ENCODE measurements at places on chromosomes 3 and 15.

DNA sequence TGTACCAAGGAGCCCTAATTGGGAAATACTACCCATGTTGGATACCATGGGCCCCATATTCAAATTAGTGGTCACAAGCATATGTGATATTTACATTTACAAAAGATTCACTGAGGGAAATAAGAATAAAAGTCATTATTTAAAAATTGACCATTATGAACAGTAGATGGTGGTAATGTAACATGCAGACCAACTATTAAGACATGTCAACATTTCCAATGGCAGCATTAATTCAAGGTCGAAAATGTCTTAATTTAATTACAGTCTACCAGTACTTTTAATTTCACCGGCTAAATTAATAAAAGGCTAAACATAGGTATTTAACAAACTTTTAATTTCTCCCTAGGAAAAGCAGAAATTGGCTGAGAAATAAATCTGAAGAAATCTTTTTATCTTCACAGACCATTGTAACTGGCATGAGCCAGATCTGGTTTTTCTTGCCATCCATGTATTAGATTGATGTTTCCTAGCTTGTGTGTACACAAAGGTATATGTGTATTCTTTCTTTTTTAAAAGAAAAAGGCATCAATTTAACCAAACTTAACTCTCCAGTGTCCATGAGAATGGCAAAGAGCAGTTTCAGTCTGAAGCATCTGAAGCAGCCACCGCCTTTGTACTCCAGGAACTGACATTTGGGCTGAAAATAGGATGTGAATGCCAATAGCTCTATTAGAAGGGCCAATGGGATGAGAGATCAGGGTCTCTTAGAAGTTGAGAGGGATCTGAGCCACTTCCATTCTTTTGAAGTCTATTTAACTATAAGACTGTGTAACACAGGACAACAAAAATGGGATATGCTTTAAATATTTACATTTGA, 26.6 kb downstream of the NEK11 start:
- DNase-seq: no peak

DNA sequence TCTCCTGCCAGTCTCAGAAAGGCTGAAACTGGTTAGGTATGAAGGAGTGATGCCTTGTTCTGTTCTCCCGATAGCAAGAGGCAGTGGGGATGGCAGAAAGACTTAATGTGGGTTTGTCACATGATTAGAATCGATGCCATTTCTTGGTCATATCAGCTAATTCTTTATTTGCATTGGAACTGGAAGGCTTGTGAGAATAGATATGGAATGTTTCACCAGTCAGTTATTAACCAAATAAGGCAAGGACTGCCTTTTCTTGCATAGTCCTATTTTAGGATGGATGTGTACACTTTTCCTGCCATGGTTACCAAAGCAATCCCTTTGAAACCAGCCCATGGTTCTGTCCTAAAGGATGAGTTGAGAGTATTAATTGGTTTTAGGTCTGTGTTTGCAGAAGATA, 33.7 kb downstream of the FILIP1L start:
- DNase-seq: no peak

- no peak for DNase-seq
Measured at GRCh38 chr3:62718011-62718410, 157.2 kb downstream of the CADPS start.

DNA sequence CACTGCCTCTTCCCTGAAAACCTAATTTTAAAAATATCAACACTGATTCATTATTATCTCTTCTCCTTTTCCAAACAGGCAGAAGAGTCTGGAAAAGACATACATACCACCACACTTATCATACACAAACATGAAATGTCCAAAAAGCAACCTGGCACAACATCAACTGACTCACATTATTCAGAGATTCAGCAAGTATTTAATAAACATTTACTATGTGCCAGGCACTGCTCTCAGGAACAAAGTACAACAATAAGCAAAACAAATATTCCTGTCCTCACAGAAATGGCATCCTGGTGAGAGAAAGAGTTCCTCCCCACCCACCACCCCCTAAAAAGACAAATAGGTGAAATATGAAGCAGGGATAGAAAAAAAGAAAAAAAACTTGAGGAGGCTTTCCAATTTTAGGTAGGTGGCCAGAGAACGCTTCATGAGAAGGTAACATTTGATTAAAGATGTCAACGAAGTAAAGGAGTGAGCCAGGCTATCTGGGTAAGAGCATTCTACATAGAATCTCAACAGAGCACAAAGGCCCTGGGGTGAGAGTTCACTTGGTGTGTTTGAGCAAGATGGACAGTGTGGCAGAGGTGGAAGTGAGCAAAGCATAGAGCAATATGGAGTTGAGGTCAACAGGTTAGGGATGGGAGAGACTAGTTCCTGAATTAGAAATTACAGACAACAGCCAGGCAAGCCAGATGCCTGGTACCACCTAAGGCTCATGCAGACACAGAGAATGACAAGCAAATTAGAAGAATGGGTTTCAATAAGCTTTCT, 141.7 kb downstream of the OSBPL10 start:
- no peak for DNase-seq

DNA sequence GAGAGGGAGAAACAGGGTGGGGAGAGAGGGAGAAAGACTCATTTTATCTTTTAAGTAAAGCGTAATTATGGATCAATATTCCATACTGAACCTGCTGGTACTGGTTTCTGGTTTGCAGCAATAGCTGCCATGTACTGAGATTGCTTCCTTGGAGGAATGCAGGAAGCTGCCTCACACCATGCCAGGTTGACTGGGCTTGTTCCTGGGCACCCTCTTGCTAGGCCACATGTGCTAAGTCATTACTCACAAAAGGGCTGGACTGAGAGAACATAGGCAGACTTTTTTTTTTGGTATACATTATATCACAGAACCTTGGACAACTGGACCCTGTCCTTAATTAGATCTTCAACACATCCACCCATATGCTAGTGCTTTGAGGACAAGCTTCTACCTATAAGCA, 193.4 kb downstream of the ZNF621 start:
- no peak for DNase-seq

DNA sequence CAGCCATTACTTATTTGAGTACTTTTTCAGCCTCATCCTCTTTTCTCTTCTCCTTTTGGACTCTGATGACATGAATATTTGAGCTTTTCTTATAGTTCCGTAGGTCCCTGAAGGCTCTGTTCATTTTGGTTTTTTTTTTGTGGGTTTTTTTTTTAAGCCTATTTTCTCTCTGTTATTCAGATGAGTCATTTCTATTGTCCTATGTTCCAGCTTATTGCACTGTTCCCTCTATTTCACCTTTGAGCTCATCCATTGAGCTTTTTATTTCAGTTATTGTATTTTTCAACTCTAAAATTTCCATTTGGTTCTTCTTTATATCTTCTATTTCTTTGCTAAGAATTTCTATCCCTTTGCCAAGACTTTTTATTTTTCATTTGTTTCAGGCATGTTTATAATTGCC, 7.2 kb upstream of the MGLL start:
- DNase-seq: no peak

DNA sequence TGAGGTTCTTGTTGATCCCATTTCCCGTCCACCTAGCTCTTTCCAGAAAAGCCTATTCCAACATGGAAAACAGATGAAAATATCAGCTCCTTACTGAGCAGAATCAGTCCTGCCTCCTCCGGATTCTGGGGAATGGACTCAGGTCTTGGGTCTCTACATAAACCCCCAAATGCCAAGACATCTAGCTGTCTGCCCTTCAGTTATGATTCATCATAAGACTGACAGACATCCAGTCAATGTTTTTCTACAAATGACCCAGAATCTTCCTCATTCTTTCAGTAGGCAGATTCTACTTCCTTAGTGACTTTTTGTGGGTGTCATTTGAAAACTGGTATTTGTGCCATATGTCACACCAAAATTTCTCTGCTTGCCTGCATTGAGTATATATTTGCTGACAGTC, 103.0 kb upstream of the TGFBR2 start:
- DNase-seq: no peak

DNA sequence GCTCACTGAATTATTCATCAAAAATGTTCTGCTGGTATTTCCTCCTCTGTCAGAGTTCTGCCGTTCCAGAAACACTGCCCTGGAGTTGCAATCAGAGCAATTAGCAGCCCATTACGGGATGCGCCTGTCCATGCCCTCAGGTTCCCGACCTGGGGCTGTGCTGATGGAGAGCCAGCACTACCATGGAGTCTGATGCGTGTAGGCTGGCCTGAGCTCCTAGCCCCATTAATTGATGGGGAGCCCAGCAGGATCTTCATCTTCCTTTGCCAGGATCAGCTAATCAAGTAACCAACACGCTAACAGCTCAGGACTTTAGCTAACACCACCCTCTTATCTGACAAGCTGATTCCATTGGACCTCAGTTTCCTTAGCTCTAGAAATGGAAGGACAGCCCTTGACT, 164.2 kb downstream of the ABHD5 start:
- DNase-seq: no peak

DNA sequence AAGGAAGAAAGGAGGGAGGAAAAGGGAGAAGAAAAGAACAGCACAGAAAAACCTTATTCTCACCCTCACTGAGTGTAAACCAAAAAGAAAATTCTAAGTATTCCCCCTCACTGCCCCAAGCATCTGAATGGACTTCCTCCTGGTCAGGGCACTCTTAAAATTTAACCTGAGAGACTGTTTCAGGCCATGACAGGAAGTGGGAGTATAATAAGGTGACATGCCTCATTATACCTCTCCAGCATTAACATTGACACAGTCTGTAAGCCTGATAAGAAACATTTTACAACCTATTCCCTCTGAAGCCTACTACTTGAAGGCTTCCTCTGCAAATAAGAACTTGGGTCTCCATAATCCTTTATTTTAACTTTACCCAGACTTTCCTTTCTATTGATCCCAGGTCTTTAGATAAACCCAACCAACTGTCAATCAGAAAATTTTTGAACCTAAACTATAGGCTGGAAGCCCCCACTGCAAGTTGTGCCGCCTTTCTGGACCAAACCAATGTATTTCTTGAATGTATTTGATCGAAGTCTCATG, 41.7 kb downstream of the SLCO2A1 start:
- no peak for DNase-seq

DNA sequence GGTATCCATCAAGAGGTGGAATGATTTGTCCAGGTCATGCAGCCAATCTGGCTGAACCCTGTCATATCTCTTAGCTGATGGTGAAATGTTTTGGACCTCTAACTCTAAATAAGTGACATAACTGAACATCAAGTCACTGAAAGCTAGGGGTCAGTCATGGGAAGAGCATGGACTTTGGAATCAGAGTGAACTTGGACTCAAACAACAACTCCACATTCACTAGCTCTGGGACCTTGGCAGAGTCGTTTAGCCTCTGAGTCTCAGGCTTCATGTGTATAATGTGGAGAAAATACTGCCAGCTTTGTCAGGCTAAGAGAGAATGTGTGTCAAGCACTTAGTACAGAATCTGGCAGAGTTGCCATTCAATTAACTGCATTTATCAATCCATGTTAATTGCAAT, 557.8 kb upstream of the CFAP20DC start:
- DNase-seq: no peak

DNA sequence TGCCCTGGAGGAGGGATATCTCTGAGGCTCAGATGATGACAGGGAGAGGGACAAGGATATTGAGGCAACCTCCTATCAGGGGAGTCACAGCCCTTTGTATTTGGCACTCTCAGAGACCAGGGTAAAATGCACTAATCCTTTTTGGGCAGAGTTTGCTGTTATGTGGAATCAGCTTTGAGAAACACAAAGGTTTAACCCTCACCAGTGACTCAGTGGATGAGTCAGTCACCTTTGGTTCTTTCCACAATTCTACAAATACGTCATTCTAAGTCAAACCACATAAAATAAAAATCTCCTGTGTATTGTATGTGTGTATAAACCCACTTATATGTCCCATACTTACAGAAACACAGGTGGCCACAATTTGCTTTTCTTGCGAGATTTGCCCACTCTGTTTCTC, 5.1 kb downstream of the LSAMP start:
- DNase-seq: no peak

DNA sequence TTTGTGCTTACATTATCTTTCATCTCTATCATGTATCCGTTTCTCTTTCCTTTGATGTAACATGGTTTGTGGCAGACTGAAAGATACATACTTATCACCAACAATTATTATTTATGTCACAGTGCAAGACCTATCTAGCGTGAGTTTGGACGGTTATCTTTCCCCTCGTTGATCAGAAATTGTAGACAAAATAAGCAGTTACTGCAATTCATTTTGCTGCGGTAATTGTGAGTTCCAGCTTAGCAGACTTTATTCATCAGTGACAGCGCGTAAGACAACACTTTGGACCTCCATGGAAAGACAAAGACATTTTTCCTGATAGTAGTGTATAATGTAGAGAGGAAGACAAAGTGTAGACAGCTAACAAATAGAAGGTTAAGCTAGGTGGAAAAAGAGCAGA, 51.0 kb upstream of the UTS2B start:
- DNase-seq: no peak

DNA sequence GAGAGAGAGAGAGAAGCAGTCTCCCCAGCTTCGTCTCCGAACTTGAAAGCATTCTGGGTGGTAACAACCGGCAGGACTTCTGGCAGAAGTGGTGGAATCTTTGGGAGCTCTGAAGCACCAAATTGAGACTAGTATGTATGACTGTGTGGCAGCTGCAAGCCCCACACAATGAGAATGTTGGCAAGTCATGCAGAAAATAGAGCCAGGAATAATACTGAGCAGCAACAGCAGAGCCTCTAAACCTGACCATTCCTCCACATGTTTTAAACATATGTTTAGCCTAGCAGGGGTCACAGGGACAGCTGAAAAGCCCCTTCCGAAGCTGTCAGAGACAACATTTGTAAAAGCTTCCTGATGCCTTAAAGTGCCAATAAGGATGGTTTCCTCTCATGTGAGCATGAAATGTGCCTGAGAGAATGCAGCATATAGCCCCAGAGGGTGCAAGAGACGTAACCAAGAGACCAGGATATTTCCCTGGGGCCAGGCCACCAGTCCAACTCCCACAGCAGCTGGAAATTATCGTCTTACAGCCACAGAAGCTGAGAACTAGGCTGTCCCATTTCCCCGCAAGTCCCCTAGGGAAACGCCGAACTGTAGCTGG, 178.6 kb upstream of the CCDC54 start:
- no peak for DNase-seq

DNA sequence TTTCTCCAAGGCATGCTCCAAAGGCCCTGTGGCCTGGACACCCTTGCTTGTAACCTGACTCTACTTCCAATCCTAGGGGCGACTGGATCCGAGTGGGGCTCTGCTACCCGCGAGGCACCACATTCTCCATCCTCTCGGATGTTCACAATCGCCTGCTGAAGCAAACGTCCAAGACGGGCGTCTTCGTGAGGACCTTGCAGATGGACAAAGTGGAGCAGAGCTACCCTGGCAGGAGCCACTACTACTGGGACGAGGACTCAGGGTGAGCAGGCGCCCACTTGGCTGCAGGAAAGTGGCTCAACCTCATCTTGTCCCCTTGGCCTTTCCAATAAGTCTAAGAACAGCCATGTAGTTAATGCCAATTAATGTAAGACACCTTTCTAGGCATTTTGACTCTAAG, 51.9 kb downstream of the MESD start:
- DNase-seq: no peak

Measured in activated T-cell treated with anti-CD3 and anti-CD28 coated beads for 4 hours (primary cell).